ENCODE measurements at places on chromosomes 2 and 18.

DNA sequence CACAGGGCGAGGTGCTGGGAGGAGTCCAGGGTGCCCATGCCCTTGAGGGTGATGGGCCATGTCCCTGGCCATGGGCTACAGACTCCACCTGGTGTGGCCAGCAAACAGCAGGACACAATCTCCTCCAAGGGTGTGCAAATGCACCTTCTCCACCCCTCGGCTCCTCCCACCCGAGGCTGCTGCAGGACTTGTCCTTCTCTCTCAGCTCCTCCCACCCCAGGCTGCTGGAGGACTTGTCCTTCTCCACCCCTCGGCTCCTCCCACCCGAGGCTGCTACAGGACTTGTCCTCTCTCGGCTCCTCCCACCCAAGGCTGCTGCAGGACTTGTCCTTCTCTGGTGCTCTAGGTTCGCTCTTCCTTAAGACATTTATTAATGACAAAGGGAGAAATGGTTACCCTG lies 57.3 kb upstream of the SNTG2 start:
- H3K27me3 ChIP-seq: no peaks in the 10 kb centered on the region
- no peak overlapping the region for H3K27ac ChIP-seq
- no peaks in the 10 kb centered on the region for H3K4me1 ChIP-seq

- no peak overlapping the region for H3K27ac ChIP-seq
- no peaks in the 10 kb centered on the region for H3K4me1 ChIP-seq
- H3K36me3 ChIP-seq: no peaks in the 10 kb centered on the region
- no peaks in the 10 kb centered on the region for H3K27me3 ChIP-seq
- DNase-seq: no peak
- H3K4me3 ChIP-seq: peak overlapping the region; percentile 61
These were observed 110.5 kb downstream of the TCF4 start for GRCh38 chr18:55477499-55477859.

- H3K4me3 ChIP-seq: no peak overlapping the region
- H3K27ac ChIP-seq: peak overlapping the region; percentile 21
- no peaks in the 10 kb centered on the region for H3K36me3 ChIP-seq
- H3K4me1 ChIP-seq: no peaks in the 10 kb centered on the region
These were observed 75.9 kb downstream of the BABAM2 start for GRCh38 chr2:27966466-27966865.

- no peaks in the 10 kb centered on the region for H3K36me3 ChIP-seq
- H3K4me3 ChIP-seq: no peak overlapping the region
- H3K27me3 ChIP-seq: no peaks in the 10 kb centered on the region
- H3K27ac ChIP-seq: no peak overlapping the region
- no peak for DNase-seq
- H3K4me1 ChIP-seq: peaks cover 5% of the 10 kb centered on the region
These were observed 20.6 kb downstream of the KCMF1 start for GRCh38 chr2:84991404-84992160.

DNA sequence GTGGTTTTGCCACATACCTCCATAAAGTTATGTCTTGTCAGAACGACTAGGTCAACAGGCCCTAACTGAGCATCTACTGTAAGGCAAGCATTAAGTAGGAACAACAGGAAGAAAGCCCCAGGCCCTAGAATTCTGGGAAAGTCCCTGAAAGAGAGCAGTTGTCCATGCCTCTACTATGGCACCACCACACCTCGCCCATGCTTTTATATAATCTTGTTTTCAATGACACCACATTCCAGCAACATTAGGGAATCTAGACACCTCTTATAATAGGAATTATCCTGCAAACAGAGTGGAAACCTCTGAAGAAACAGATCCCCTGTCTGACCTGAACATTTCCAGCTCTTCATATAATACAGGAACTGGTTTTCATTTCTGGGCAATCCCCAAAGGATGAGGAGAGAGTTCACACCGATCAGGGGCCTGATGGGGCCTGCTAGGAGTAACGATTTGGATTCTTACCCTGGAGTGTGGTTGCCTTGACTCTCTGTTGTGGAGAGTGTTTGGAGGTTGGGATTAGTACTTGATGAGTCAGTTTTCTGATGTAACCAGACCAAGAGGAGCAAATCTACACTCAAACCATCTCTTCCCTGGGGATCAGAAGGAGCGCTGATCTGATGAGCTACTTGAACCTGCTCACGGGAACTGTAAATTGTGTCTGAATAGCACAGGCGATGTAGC lies 31.9 kb upstream of the CEP68 start:
- H3K4me3 ChIP-seq: no peak overlapping the region
- no peaks in the 10 kb centered on the region for H3K27me3 ChIP-seq
- H3K4me1 ChIP-seq: no peaks in the 10 kb centered on the region
- no peak overlapping the region for H3K27ac ChIP-seq
- H3K36me3 ChIP-seq: peaks cover 5% of the 10 kb centered on the region

DNA sequence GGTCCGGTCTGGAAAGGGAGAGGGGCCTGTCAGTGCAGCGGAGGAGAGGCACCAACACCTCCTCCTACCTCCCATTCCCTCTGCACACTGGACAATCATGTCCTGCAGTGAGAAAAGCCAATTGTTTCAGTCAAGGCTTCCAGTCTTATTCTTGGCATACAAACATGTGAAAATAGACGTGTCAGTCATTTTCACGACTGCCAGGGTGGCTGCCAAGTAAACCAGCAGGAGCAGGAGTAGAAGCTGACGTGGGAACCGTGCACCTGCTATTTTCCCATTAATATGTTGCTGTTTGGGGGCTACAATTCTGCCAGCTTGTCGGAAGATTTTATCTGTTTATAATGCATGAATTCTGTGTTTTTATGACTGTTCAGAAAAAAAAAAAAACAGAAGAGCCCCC lies 202.3 kb downstream of the SPP2 start:
- no peaks in the 10 kb centered on the region for H3K27me3 ChIP-seq
- H3K4me3 ChIP-seq: no peak overlapping the region
- no peaks in the 10 kb centered on the region for H3K36me3 ChIP-seq
- H3K4me1 ChIP-seq: no peaks in the 10 kb centered on the region
- H3K27ac ChIP-seq: no peak overlapping the region

GRCh38 chr2:233556881-233557736 lies 9.5 kb downstream of the USP40 start:
- H3K27me3 ChIP-seq: no peaks in the 10 kb centered on the region
- H3K4me3 ChIP-seq: no peak overlapping the region
- no peak for DNase-seq
- H3K4me1 ChIP-seq: no peaks in the 10 kb centered on the region

DNA sequence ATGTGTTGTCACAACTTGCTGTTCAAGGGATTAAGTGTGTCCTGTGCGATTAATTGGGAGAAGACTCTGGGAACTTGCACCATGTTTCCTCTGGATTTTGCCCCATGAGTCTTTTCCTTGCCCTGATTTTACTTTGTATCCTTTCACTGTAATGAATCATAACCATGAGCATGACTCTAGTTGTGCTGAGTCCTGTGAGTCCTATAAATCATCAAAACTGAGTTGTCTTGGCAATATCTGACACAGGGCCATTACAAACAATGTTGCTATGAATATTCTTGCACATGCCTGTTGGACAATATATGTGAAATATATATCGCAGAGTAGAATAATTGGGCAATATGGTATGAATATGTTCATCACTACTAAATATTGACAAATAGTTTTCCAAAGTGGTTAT lies 56.5 kb upstream of the COL5A2 start:
- H3K36me3 ChIP-seq: no peaks in the 10 kb centered on the region
- no peak for DNase-seq
- no peaks in the 10 kb centered on the region for H3K27me3 ChIP-seq

DNA sequence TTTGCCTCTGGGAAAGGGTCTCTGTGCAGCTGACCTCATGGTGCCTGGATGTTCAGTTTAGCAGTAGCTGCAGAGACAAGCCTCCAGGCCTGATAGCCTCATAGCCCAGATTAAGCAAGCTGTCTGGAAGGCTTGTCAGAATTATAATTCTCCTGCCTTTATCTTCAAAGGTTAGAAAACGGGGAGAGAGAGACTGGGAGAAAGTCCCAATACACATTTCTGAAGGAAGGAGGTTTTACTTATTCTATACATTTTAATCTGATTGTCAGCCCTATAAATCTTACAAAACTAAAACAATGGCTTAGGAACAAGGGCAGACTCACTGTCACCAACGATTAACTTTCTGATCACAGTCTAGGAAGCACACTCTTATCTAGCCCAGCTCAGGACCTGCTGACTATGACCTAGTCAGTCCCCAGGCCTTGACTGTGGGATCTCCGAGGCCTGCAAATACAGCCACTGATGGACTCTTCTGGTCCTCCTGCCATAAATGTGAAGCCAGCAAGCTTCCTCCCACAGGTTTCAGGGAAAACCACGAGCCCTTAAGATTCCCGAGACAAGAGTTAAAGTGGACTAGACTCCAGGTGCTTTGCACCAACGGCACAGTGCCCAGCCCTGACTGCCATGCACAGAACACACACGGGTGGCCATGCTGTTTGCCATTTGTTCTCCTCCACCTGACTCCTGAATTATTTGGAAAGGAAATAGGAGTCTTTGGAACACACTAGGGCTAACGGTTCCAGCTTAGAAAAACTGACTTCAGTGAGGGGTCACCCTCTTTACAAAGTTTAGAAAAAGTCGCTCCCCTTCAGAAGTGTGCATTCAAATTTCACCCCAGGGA lies 111.4 kb upstream of the SMAD7 start:
- H3K36me3 ChIP-seq: no peaks in the 10 kb centered on the region
- no peaks in the 10 kb centered on the region for H3K27me3 ChIP-seq
- H3K4me3 ChIP-seq: no peak overlapping the region
- H3K4me1 ChIP-seq: no peaks in the 10 kb centered on the region
- no peak for DNase-seq

GRCh38 chr18:68733707-68734106 lies 18.8 kb upstream of the TMX3 start:
- no peaks in the 10 kb centered on the region for H3K27me3 ChIP-seq
- no peak for DNase-seq
- no peak overlapping the region for H3K4me3 ChIP-seq
- H3K4me1 ChIP-seq: no peaks in the 10 kb centered on the region
- no peaks in the 10 kb centered on the region for H3K36me3 ChIP-seq

DNA sequence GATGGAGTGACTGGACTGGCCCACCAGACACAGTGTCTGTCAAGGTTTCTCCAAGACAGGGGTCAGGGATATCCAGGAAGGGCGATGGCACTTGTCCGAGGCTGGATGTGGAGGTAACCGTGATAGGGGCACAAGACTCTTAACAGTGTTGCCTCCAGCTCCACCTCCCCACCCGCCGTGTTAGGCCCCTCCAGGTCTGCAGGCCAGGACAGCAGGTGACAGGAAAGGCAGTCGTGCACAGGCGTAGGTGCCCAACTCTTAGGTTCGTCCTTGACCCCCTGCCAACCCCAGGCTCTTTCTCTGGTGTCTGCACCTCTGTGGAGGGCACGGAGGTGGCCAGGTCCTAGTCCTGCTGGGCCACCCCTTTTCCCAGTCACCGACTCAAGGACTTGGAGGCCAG lies 10.1 kb downstream of the ITM2C start:
- H3K4me3 ChIP-seq: no peak overlapping the region
- H3K36me3 ChIP-seq: peaks cover 14% of the 10 kb centered on the region
- H3K27ac ChIP-seq: no peak overlapping the region
- no peaks in the 10 kb centered on the region for H3K27me3 ChIP-seq
- no peak for DNase-seq

DNA sequence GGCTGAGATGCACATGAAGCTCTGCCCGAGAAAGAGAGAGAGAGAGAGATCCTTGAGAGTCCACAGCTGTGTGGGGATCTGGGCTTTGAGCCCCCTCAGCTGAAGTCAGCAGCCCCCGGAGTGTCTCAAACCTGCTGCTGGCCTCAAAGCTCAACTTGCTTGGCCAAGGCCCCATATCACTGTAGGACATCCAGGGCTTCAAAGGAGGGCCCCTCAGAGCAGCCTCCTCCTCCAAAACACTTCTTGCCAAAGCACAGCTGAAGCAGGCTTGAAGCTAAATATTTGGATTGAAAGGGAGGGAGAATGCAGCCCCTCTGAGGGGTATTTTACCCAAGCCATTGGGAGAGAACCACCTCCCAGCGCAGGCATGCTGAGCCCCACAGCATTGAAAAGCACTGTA lies 357.6 kb downstream of the OSR1 start:
- no peaks in the 10 kb centered on the region for H3K36me3 ChIP-seq
- no peak overlapping the region for H3K4me3 ChIP-seq
- H3K27me3 ChIP-seq: no peaks in the 10 kb centered on the region
- no peaks in the 10 kb centered on the region for H3K4me1 ChIP-seq
- DNase-seq: no peak

DNA sequence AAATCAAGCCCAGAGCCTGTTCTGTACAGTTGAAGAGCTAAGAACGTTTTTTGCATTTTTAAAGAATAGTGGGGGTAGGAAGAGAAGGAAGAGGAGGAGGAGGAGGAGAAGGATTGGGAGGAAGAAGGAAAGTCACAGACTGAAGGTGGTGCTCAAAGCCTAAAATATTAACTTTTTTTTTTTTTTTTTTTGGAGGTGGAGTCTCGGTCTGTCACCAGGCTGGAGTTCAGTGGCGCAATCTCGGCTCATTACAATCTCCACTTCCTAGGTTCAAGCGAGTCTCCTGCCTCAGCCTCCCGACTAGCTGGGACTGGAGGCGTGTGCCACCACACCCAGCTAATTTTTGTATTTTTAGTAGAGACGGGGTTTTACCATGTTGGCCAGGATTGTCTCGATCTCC lies 18.3 kb upstream of the KLHL29 start:
- H3K36me3 ChIP-seq: no peaks in the 10 kb centered on the region
- no peak overlapping the region for H3K27ac ChIP-seq
- no peak for DNase-seq
- H3K27me3 ChIP-seq: peaks cover 5% of the 10 kb centered on the region
- no peaks in the 10 kb centered on the region for H3K4me1 ChIP-seq

DNA sequence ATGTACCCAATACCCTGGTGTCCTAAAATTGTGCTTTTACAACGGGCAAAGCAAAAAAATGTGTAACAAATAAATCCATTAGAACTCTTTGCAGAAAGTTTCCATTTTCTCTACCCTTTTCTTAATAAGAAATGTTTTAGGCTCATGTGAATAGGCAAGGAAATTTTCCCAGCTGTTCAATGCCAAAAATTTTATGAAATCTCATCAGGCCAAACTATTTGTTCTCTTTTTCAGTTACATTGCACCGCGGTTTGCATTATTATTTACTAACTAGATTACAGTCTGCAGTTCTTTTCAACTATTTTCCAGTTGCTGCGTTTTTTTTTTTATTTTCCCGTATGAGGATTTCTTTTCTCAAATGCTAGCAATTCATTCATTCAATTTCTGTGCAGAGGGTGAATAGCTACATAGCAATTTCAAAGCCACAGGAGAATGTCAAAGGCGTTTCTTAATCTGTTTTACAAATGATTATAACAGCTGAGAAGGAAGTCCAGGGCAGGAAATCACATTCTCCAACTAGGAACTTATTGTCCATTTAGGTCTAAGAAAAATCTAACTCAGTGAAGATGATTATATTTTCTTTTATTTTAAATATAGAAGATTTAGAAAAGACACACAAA lies 367.5 kb upstream of the MMADHC start:
- no peaks in the 10 kb centered on the region for H3K36me3 ChIP-seq
- H3K4me3 ChIP-seq: no peak overlapping the region
- H3K27ac ChIP-seq: no peak overlapping the region
- no peaks in the 10 kb centered on the region for H3K4me1 ChIP-seq

- DNase-seq: no peak
- no peak overlapping the region for H3K27ac ChIP-seq
- no peak overlapping the region for H3K4me3 ChIP-seq
- no peaks in the 10 kb centered on the region for H3K36me3 ChIP-seq
These were observed 30.1 kb downstream of the TMEM18 start for GRCh38 chr2:647003-647560.

- peak overlapping the region; percentile 86 for H3K4me3 ChIP-seq
- H3K27me3 ChIP-seq: peaks cover 40% of the 10 kb centered on the region
- H3K4me1 ChIP-seq: peaks cover 26% of the 10 kb centered on the region
- DNase-seq: no peak
- H3K27ac ChIP-seq: no peak overlapping the region
- H3K36me3 ChIP-seq: peaks cover 5% of the 10 kb centered on the region
These were observed 1.0 kb upstream of the GMPPA start for GRCh38 chr2:219497495-219498279.

Data from effector memory CD4-positive, alpha-beta T cell (primary cell).